NCI-H226 (cell line): ENCODE measurements at places on chromosomes 7 and 10.

GRCh38 chr7:91080351-91080750 is 183.9 kb upstream of the FZD1 start:
- no peak for DNase-seq

- peak; percentile 44 for DNase-seq
Observed at GRCh38 chr7:732094-732541, 5.0 kb upstream of the PRKAR1B start.

GRCh38 chr10:22992075-22992474 is 64.2 kb downstream of the ARMC3 start:
- DNase-seq: no peak

DNA sequence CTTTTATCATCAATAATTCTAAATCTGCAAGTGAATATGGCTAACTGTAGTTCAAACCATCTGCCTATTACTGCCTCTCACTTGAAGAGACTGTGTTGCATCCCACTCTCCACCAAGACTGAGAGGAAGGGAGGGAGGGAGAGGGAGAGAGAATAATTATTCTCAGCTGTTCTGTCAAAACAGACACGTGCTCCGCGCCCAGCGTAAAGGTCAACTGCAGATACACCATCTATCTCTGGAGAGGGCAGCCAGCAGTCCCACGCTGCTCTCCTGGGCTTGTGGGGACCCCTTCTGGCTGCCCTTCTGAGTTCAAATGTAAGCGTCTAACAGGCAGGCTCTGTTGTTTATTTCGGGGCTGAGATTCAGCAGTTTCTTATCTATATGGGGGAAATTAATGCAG is 625.5 kb upstream of the GALNT17 start:
- no peak for DNase-seq
